ENCODE measurements at places on chromosomes 6 and 20.

DNA sequence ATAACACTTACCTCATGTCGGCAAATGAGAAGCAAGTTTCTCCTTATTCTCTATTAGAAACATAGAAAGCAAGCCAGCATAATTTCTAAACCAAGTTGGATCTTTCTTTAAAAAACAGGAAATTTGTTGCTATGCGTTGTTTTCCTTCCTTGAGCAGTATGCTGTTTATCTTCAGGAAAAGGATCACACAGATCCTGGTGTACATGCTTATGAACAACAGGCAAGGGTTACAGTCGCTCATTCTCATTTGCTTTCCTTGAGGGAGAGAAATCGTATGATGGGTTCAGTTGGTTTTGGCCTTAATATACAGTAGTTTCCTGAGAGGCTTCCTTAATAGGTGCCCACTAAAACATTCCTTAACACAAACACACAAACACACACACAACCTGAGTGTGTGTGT lies 118.8 kb downstream of the FYN start:
- no peak for DNase-seq

DNA sequence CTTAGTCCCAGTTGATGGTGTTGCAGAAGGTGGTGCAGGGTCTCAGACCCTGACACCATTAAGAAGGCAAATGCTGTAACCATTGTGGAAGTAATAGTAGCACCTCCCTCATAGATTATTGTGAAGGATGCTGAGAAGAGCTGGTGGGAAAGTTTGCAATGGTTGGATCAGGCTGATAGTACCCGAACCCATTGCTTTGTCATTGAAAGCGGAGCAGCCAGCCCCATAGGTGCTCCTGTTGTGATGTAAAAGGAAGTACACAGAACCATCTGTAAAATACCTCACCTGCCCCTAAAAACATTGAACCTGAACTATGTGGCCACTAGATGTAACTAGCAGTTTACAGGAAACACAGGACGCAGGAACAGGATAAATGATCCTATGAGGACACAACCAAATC lies 31.5 kb downstream of the RIOK1 start:
- DNase-seq = no peak

GRCh38 chr20:38267901-38268514 lies 7.5 kb upstream of the KIAA1755 start:
- DNase-seq = no peak

DNA sequence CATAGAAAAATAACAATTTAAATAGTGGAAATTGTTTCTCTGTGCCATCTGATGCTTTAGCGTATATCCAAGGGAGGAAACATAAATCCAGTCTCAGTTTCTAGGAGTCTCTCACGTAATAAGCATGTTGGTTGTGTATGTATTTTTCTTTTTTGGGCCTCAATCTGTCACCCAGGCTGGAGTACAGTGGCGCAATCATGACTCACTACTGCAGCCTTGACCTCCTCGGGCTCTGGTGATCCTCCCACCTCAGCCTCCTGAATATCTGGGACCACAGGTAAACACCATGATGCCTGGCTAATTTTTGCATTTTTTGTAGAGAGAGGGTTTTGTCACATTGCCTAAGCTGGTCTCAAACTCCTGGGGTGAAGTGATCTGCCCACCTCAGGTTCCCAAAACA lies 78.6 kb upstream of the PLN start:
- DNase-seq = no peak

DNA sequence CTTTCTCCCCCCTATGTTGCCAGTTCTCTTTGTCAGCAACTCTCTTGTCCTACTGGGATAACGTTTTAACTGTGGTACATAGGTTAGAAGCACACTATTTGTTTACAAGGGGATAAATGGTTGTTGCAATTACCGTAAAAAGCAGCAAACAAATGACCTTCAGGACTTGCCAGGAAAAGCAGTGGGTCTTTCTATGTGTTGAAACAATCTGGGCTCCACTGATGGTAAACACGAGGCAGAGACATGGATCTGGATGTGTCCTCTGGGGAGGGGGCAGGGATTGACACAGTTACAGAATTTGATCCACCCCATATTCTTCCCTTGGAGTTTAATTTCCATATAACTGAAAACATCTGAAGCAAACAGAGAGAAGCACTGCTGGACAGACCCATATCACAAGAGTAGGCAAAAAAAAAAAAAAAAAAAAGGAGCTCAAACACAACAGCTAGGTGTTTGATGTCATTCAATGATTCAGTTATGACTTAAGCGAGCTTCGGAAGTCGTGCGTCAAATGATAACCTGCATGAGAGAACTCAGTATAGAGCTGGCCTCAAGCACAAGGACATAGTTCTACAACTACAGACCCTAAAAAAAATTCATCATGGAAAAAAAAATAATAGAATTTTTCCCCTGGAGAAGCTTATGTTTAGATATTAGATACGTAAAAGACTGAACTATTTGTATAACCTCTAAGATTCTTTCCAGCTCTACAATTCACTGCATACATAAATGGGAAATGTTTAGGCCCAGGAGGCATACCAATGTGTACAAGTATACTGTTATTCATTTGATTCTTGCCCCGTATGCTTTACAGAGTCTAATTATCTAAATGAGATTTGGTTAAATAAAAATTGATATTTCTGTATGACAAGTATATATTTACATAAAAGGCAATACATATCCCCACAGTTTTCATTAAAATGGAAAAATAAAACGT lies 127.7 kb downstream of the ALDH8A1 start:
- no peak for DNase-seq

DNA sequence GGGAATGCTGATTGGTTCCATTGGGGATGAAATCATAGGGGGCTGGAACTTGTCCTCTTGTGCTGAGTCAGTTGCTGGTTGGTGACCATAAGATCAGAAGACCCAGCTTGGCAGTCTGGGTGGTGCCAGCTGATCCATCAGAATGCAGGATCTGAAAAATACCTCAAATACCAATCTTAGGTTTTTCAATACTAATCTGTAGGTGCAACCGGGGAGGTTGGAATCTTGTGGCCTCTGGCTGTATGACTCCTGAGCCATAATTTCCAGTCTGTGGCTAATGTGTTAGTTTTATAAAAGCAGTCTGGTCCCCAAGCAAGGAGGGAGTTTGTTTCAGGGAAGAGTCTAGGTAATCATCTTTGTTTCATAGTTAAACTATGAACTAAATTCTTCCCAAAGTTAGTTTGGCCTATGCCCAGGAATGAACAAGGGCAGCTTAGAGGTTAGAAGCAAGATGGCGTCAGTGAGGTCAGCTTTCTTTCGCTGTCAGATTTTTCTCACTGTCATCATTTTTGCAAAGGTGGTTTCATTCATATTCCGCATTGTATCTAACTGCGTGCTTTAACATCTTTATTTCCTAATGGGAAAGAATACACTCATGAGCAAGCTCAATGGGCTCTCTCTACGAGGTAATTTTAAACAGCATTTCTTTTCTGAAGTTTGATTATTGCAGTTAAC lies 2.0 kb downstream of the ARMH2 start:
- DNase-seq = no peak

- DNase-seq = no peak
These were observed 44.2 kb upstream of the ZBP1 start for GRCh38 chr20:57664476-57664875.

- no peak for DNase-seq
These were observed 25.5 kb upstream of the PLCB4 start for GRCh38 chr20:9043364-9043763.

GRCh38 chr6:62980093-62980492 lies 231.2 kb upstream of the FKBP1C start:
- DNase-seq = no peak

- no peak for DNase-seq
These were observed 33.2 kb upstream of the VEGFA start for GRCh38 chr6:43736844-43737243.

Data from activated CD8-positive, alpha-beta memory T cell treated with anti-CD3 and anti-CD28 coated beads for 24 hours (primary cell).